ENCODE measurements at places on chromosomes 7 and 10. TPM values are rescaled to one million over a fixed set of nuclear protein-coding genes. Genes with fewer than 3 reads are reported as not detected.

Gene MYH16
- not detected for total RNA-seq

Gene OR9A2
- not detected for total RNA-seq

Gene PSD
- not detected for total RNA-seq

Gene WEE2
- total RNA-seq, result not detected

Gene TET1
- 5.7 TPM for total RNA-seq

Gene HTRA1
- 191 TPM for total RNA-seq

Gene MET
- 18.4 TPM for total RNA-seq

Gene NCF1
- total RNA-seq, result 8.6 TPM

Gene SLC16A12
- total RNA-seq, result 0.22 TPM

Gene TSPAN33
- total RNA-seq, result 9.7 TPM

Gene KCND2
- 2.9 TPM for total RNA-seq

Gene HTR5A
- not detected for total RNA-seq

Gene STRIP2
- 0.19 TPM for total RNA-seq

Gene GPC2
- total RNA-seq, result 1.2 TPM

Gene CLDN3
- not detected for total RNA-seq

Gene HERPUD2
- 25.9 TPM for total RNA-seq

Gene AKR1C4
- total RNA-seq, result not detected

Gene CRPPA
- total RNA-seq, result 2.2 TPM

Gene MSS51
- total RNA-seq, result 1.6 TPM

Gene PRRT4
- 17.4 TPM for total RNA-seq

Gene EVX1
- 0.13 TPM for total RNA-seq

Gene TLX1
- not detected for total RNA-seq

Gene ANKRD1
- total RNA-seq, result 1.6 TPM

Gene CDC14C
- not detected for total RNA-seq

Gene GCK
- total RNA-seq, result 0.48 TPM

Gene PLPP4
- not detected for total RNA-seq

Gene SAMD9L
- 12.4 TPM for total RNA-seq

Gene ACBD7
- 1.1 TPM for total RNA-seq

Gene PRKG1
- total RNA-seq, result 12.9 TPM

Gene ANKRD2
- not detected for total RNA-seq

Gene PSPH
- total RNA-seq, result 7.5 TPM

Gene ELOVL3
- total RNA-seq, result 7.2 TPM

Gene STEAP1
- 70.0 TPM for total RNA-seq

Gene SNCG
- 265 TPM for total RNA-seq

Gene GOLGA7B
- 0.32 TPM for total RNA-seq

Gene ABCB8
- total RNA-seq, result 27.6 TPM

Gene FRMD4A
- total RNA-seq, result 188 TPM

Gene GNG11
- total RNA-seq, result 33.2 TPM

Gene CUBN
- total RNA-seq, result 3.5 TPM

Gene FBXL13
- 0.55 TPM for total RNA-seq

Gene TEX36
- total RNA-seq, result not detected

Gene TCAF2
- 0.87 TPM for total RNA-seq

Gene MARVELD1
- total RNA-seq, result 28.7 TPM

Gene VAX1
- total RNA-seq, result not detected

Gene RAPGEF5
- total RNA-seq, result 55.2 TPM

Gene GPR22
- total RNA-seq, result not detected

Gene PNLIPRP1
- 0.90 TPM for total RNA-seq

Data from mesenteric fat pad (tissue), 1 donor.